Tibial nerve (tissue), 4 donors: ENCODE measurements at places on chromosomes 3 and 15.
A peak's percentile ranks its signal among the peaks of the same experiment; 100 is the strongest.

DNA sequence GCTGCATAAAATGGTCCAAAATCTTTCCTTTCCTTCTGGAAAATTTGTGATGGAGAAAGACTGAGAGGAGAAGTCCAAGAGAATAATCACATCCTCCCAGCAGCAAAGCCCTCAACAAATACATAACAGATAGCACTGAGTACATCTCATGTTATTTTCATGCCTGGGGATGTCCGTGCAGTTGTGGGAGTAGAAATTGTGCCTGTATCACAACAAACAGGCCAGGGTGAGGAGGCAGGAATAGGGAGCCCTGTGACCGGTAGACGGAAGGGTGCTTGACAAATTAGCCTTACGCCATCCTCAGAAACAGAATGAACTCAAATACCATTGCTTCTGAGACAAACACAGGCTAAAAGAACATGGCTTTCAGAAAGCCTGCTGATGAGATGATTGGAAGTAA is 333.2 kb upstream of the UMPS start:
- DNase-seq = no peak

GRCh38 chr15:54208786-54209185 is 230.5 kb downstream of the UNC13C start:
- DNase-seq = no peak

GRCh38 chr15:93235926-93236780 is 147.1 kb upstream of the RGMA start:
- peak; percentile 65 for DNase-seq

GRCh38 chr15:49023354-49023753 is 22.9 kb downstream of the SECISBP2L start:
- no peak for DNase-seq

DNA sequence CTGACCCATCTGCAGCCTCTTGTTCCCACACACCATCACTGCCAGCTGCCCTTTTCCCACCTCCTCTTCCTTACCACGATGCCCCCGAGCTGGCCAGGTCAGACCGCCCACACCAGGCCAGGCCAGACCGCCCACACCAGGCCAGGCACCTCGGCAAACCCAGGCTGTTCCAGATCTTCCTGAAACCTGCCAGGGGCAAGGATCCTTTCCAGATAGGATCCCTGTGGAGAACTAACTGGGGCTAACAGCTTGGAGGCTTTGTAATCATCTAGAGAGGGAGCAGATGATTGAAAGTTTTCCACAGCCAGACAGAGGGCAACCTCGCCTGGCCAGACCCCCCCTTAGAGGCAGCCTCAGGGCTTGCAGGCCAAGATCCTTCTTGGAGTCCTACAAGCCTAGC is 287.3 kb upstream of the TLE3 start:
- no peak for DNase-seq

DNA sequence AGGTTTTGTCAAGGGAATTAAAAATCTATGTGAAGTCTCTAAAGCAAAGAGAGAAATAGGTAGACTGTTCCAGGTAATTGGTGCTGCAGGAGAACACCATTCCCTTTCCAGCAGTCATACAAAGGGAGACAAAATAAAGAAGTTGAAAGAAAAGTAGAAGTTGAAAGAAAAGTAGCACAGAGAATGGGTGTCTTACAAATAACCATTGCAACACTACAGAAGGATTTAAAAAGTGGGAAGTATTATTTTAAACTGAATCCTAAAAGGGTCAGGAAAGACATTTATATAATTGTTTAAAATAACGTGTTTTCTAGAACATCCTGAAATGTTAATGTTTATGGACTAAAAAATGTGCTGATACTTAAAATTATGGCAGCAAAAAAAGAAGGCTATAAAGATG is 223.8 kb downstream of the RSRC1 start:
- no peak for DNase-seq

DNA sequence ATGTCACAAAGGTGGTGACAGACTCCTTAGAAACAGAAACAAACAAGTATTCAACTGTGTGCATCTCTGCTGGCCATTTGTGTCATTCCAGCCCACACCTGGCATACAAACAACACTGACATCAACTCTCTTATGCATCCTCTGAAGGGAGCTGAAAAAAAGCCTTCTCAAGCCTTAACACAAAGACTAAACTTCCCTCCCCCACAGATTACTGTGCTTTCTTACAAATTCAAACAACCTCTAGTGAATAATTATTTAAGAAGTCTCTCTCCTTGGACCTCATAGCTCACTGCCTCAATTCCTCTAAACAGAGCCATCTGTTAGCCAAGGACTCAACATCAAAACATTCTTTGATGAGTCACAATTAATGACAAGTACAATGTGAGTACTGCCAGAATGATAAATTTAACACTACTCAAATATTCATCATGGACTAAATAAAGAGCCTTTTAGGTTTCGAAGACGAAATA is 132.1 kb downstream of the WDR76 start:
- DNase-seq = no peak

- DNase-seq = no peak
These were observed 23.4 kb upstream of the TLE3 start for GRCh38 chr15:70120958-70121623.

GRCh38 chr3:90069748-90070147 is 962.3 kb downstream of the EPHA3 start:
- DNase-seq = no peak

DNA sequence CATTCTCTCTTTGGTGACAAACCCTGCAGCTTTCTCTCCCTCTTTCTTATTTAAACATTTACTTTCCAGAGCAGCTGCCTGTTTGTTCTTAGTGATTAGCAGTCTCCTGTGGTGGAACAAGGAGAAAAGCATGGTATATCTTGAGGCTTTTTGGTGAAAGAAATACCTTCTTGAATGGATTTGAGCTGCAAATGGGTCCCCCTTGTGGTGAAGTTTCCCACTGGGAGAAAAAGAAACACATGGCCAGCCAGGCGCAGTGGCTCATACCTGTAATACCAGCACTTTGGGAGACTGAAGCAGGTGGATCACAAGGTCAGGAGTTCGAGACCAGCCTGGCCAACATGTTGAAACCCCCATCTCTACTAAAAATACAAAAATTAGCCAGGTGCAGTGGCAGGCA is 48.3 kb upstream of the ACP3 start:
- no peak for DNase-seq

DNA sequence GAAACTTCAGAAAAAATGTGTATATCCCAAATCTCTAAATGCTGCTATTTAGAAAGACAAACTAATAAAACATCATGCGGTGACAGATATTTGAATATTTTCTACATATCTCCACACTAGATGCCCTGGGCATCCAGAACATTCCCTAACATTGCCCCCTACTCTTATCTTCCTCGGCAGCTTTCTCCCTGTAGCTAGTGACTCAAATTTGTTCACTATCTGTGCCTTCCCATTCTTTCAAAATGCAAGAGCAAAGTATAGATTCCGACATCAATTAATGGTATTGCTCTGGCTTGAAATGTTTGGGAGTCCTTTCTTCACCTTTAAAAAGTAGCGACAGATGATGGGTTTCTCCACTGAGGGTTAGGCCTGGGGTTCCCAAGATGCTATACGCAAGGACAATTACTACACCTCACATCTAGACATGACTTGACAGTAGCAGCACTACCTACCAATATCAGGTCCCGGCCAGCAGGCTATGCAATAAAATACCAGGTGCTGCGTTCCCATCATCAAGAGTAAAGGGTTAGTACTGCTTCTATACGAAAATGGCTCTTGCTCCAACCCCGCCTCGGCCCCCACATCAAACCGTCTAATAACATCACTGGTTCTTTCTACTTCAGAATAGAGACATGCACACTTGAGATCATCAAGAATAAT is 631 bp downstream of the UBR1 start:
- DNase-seq = no peak
